ENCODE measurements at places on chromosomes 4 and X.
A peak's percentile ranks its signal among the peaks of the same experiment; 100 is the strongest.

DNA sequence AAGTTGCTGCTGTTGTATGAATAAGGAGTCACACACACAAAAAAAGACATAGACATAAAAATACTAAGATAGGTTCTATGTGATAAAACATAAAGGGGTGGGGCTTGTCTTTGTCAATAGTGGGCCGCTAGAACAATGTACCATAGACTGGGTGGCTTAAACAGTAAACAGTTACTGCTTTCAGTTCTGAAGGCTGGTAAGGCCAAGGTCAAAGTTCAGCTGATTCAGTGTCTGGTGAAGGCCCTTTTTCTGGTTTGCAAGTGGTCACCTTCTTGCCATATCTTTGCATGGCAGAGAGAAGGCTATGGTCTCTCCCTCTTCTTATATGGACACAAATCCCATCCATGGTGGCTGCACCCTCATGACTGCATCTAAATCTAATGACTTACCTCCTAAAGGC lies 1980.7 kb downstream of the PCDH7 start:
- no peak for DNase-seq

GRCh38 chrX:5324546-5324945 lies 904.1 kb downstream of the NLGN4X start:
- no peak for DNase-seq

- DNase-seq = no peak
Measured at GRCh38 chr4:70365479-70365878, 4.9 kb downstream of the SMR3A start.

DNA sequence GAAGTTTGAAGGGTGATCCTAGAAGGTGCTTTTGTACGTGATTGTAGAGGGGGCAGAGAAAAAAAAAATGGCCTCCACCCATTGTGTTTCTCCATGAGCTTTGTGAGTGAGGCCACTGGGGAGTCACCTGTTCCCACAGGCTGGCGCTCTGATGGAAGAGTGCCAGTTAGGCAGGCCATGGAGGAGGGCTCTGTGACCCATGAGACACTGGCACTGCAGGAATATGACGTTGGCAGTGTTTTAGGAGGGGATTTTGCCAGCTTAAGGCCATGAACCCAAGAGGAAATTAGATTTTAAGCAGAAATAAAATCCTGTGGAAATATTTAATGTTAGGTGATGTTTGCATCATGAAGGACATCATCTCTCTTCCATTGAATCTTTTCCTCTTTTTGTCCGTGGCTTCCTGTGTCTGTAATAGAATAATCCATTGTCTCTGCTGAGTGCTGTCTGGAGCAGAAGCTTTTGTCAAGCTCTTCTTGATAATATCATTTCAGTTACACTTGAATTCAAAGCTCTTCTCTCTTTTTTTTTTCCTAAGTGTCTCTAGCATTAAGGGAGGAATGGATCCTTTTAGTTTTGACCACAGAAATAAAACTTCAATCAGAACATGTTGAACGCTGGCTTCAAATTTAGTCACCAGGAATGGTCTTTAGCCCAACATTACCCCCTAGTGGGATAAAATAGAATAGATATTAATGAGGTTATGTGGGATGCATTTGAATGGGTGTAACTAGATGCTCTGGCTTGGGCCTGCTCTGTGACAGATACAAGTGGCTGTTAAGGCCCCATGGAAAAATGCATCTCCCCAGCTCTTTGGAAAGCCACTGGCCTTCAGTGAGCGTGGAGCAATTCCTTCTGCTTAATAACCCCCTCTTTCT lies 41.0 kb upstream of the UCP1 start:
- peak; percentile 18 for DNase-seq

- DNase-seq = no peak
Measured at GRCh38 chr4:176721459-176721858, 71.3 kb downstream of the VEGFC start.

- no peak for DNase-seq
Measured at GRCh38 chr4:62053974-62054373, 853.8 kb downstream of the ADGRL3 start.

- DNase-seq = no peak
Measured at GRCh38 chrX:57353472-57354132, 67.1 kb downstream of the FAAH2 start.

DNA sequence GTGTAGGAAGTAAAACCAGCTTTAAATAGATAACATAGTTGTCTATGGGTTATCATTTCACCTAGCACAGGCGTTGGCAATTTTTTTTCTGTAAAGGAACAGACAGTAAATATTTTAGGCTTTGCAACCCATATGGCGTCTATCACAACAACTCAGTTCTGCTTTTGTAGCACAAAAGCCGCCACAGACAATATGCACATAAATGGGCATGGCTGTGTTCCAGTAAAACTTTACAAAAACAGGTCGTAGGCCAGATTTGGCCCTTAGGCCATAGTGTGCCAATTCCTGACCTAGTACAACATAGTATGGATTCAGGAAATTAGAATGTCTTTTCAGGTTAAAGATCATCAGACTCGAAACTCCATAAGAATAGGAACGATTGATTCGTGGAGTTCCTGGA lies 265.3 kb upstream of the GK2 start:
- DNase-seq = no peak

- no peak for DNase-seq
Measured at GRCh38 chrX:140317462-140317861, 187.4 kb downstream of the SOX3 start.

DNA sequence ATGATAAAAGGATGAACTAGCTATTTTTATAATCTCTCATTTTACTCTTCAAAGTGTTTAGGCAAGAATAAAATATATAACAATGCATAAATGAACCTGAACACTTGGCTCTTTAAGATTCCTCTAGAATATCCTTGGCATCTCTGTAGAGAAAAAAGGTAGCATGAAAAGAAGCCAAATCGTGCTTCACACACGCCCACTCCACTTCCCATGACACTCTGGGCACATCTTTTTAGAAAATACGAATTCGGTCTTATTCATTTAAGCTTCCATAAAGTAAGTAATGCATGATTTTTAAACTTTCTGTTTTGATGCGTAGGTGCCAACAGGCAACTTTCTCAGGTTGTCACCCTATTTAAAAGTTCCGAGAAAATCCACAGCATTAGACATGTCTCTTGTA lies 73.6 kb upstream of the SORBS2 start:
- DNase-seq = no peak

- DNase-seq = no peak
Measured at GRCh38 chrX:38552721-38553120, 8.6 kb upstream of the TSPAN7 start.

DNA sequence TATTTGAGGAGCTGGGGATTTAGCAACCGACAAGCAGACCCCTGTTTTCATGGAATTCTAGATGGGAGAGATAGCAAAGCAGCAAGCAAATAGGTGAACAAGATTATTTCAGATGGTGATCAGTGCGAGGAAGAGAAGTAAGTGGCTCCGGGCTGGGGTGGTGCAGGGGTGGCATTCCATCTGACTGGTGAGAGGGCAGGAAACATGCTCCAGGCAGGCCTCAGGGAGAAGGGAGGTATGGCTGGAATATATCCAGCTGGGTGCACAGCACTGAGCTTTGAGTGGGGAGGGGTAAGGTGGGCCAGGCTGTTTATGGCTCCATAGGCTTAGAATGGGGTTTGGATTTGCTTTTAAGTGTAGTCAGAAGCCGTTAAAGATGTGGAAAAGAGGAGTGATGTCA lies 21.2 kb downstream of the PTTG2 start:
- DNase-seq = no peak

DNA sequence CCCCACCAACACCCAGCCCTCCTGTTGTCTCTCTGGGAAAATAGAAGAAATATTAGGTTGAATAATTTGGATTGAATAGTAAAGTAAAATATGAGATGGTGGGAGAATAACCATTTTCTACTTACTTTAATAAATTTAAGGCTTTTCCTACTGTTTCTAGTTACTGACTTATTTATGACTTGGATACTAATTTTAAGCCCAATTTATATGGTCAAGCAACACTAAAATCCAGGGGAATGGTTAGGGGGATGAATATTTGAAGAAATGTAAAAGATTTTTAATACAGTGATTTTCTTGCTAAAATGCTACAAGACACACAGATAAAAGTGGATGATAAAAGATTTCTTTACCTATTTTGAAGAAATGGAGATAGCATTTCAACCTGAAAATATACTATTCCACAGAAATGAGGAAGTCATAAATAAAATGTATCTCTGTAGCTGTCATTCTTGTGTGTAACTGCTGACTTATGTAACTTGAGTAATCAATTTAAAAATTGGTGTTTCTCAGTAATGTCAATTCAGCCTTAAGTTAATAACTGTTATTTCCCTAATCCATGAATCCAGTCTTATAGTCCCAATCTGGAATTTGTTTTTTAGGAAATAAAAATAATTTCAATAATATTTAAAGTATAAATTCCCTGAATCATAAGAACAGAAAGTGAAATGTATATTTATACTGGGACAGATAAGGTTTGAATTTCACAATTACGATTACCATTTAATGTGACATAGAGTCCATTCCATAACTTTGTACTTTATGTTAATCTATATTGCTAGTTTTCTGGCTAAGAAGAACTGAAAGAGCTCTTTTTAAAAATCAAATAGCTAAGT lies 24.3 kb upstream of the IL2 start:
- DNase-seq = no peak

Measured in GM04504 (cell line).